GM23248 (cell line): ENCODE measurements at places on chromosomes 7 and 10. TPM values are rescaled to one million over a fixed set of nuclear protein-coding genes. Genes with fewer than 3 reads are reported as not detected.

PRPS1L1 gene
- total RNA-seq, result not detected in 2 replicates

TLX1 gene
- not detected in 2 replicates for total RNA-seq

GPRIN2 gene
- not detected in 2 replicates for total RNA-seq

DNA sequence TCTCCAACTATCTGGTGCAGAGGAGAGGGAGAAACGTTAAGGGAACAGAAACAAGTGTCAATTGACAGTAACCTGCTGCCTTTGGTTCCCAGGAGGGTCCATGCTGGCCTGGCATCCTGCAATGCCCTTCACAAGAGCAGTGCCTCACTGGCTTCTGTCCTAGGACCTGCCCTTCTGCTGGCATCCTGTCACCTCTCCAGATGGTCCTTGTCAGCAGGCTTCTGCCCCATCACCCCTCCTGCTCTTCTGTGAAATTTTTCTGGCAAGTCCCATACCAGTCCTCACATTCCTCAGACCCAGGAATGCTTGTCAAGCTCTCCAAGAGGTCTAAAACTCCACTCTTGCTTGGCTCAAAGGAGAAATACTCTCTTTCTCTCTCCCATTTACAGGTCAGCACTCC is 34.2 kb downstream of the C10orf67 start:
- peaks cover 7% of the 10 kb centered on the region; the same call in 1 of the 2 replicates for H3K27me3 ChIP-seq
- DNase-seq, result no peak
- no peak overlapping the region for H3K4me3 ChIP-seq

DNA sequence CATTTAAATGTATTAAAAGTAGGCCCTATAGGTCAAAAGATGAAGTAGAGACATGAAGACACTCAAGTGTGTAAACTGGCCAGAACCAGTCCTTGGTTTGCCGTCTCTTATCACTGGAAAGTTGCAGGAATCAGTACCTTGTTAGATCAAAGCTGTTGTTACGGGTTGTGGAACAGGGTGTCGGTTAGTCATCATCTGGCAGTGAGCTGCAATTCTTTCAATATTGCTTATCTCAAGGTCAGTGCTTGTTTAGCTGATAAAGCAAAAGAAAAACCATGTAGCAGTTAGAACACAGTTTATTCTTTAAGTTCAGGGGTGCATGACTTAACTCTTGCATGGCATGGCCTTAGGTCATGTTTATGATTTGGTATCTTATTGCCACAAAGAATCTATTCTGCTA is 10.0 kb upstream of the SLC13A1 start:
- H3K4me3 ChIP-seq, result no peak overlapping the region
- no peaks in the 10 kb centered on the region for H3K36me3 ChIP-seq
- DNase-seq, result no peak
